ENCODE measurements at places on chromosomes 3 and 15.
A peak's percentile ranks its signal among the peaks of the same experiment; 100 is the strongest.

GRCh38 chr15:22866079-22866478 lies 27.6 kb downstream of the NIPA2 start:
- DNase-seq = no peak

DNA sequence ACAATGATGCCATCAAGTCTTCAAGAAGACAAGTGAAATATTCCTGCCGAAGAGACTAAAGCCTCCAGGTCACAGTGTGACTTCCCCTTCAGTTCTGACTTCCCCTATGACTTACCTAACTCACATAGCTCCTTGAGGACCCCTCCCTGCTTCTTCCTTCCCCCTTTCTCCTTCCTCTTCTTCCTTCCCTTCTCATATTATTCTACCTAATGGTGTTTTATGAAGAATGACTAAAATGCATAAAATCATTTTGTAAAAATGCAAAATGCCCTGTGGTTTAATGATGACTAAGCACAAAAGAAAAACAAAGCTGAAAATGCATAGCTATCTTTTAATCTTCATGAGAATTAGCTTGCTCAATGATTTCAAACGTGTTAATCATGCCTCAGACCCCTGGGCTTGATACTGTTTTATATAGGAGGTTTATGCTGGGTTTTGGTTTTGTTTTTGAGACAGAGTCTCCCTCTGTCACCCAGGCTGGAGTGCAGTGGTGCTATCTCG lies 26.1 kb upstream of the TM4SF4 start:
- no peak for DNase-seq

GRCh38 chr15:48285329-48286214 lies 45.7 kb upstream of the DUT start:
- peak; percentile 14 for DNase-seq

GRCh38 chr15:51092480-51093040 lies 2.1 kb downstream of the TNFAIP8L3 start:
- no peak for DNase-seq

- DNase-seq = no peak
Measured at GRCh38 chr15:94912760-94913159, 681.4 kb downstream of the MCTP2 start.

- no peak for DNase-seq
Measured at GRCh38 chr15:48622237-48622636, 23.3 kb downstream of the FBN1 start.

DNA sequence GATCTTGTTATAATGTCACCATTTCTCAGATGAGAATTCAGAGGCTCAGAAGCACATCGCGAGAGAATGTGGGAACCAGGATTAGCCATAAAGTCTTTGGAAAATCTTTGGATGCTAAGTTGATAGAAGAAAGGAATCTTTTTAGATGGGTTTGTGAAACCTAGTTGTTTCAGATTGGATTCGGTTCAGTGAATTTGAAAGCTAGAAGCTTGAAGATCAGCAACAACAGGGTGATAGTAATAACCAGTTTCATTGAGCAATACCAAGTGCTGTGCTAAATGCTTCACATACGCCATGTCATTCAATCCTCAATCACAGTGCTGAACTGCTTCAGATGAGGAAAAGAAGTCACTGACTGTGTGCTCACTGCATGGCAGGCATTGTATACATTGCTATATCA lies 47.4 kb upstream of the MITF start:
- no peak for DNase-seq

DNA sequence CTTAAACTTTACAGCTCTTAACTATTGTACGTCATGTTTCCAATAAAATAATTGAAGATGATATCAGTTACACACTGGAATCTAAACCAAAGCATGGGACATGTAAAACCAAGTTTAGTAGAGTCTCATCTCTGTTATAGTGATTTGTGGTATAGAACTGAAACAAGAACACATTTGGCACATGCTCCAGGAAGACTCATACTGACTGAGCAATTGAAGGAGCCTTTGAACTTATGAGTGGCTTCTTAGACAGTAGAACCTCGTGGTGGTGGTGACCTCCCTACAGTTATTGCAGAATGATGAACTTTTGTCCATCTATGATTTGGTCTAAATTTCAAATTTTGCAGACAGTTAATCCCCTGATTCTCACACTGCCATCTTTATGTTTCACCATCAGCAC lies 729.7 kb downstream of the ROBO1 start:
- no peak for DNase-seq

GRCh38 chr3:136728918-136729317 lies 23.3 kb downstream of the STAG1 start:
- no peak for DNase-seq

GRCh38 chr3:30253832-30254231 lies 352.6 kb upstream of the TGFBR2 start:
- DNase-seq = no peak

DNA sequence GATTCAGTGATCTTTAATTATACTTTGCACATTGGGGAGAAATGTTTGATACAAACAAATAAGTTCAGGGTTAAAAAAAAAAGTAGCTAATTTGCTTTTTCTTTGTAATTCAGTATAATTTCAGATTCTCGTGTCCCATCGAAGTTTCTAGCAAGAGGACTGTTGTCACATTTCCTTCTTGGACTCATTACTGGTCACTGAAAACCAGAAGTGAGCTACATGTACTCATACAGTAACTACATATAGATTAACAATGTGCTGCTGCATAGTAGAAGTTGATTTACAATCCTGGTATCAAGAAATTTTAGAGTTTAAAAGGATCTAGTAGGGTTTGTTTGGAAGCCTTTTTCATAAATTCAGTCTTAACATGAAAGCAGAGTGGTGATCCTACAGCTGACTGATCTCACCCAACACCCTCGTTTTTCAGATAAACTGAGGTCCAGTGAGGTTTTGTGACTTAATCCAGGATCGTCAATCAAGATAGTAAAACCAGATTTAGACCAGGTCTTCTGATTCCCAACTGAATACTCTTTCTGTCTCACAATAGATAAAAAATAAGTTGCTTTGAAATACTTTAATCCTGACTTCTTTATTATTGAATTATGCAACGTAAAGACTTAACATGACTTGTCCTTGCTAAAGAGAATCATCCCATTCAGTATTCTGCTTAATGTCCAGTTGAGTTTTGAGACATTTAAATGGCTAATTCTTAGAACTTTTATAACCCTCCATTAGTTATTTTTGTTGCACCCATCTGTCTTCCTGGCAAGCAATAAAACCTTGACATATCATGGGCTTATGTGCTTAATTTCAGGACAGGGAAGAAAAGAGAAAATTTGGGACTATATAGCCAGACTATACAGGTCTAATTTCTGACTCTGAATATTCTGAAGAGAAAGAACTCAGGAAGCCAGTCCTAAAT lies 2.8 kb downstream of the SEC62 start:
- no peak for DNase-seq

DNA sequence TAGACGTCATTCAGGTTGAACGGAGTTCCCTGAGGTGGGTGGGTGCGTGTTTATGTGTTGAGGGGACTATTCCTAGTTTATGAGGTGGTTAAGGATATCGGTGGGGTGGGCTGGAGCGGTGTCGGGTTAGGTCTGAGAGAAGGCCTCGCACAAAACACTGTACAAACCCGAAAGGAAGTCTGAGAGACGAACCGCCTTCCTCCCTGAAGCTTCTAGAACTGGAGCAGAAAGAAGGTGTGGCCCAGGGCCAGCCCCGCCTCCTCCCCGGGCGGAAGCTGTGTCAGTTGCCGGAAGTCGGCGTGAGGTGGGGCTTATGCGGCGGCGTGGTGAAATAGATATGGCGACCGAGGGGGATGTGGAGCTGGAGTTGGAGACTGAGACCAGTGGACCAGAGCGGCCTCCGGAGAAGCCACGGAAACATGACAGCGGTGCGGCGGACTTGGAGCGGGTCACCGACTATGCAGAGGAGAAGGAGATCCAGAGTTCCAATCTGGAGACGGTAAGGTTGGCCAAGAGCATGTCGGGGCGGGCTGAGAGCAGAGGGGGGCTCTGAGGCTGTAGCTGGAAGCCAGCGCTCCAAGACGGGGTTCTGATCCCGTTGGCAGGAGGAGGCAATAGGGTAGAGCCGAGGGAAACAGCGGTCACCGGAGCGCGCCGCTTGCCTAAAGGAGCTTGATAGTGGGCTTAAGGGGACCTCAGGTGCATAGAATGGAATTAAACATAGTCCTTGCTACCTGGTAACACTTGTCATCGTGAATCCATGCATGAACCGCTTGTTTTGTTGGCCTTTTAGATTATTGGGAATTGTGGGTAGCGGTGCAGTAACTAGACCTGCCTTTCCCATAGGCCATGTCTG lies at the start of gene HYPK:
Gene HYPK, plus strand, starts transcription at position 314 of the 856 bp plus-strand sequence. Its CDS starts 24 bp downstream, at position 338.
- peak; percentile 76 for DNase-seq

GRCh38 chr3:120170223-120170622 lies 76.0 kb upstream of the GSK3B start:
- DNase-seq = no peak

GRCh38 chr15:79582650-79583049 lies 150.5 kb downstream of the MINAR1 start:
- no peak for DNase-seq

GRCh38 chr3:101204246-101204645 lies 116.1 kb downstream of the IMPG2 start:
- DNase-seq = no peak

DNA sequence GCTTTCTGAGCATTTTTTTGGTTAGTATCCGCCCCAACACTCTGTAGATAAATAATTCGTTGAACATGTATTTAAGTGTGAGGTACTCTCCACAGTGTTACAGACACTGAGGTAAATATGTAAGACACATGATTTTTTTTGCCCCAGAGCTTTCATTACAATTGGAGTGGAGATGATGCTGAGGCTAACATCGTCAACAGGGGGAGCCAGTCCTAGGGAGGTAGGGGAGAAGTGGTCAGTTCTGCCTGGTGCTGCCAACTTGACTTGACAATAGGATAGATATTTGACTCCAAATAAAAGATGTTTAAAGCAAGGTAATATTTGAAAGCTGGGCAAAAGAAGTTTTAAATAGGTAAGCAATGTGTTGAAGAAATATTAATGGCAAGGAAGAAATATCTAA lies 295.7 kb downstream of the UNC13C start:
- DNase-seq = no peak

- no peak for DNase-seq
Measured at GRCh38 chr3:69032142-69032541, 18.7 kb upstream of the EOGT start.

GRCh38 chr15:51731549-51732267 lies 5.7 kb downstream of the LYSMD2 start:
- DNase-seq = no peak

- DNase-seq = no peak
Measured at GRCh38 chr15:83769411-83769999, 115.6 kb downstream of the ADAMTSL3 start.

DNA sequence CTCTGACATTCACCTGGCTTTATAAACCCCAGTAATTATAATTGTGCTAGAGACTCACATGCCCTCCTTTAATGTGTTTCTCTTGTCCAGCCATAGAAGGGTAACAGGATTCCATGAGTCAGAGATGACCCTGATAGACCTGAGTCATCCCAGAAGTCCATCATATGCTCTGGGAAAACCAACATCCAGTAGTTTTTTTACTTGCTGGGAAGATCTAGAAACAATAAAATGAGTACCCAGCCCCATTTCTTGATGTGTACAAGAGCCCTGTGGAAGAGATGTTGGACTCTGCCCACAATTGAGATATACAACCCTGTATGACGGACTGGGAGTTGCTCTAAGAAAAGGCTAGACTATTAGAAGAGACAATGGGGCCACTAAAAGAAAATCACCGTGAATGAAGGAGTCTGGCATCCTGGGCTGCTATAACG lies 22.4 kb upstream of the THUMPD3 start:
- no peak for DNase-seq

- no peak for DNase-seq
Measured at GRCh38 chr15:52228921-52229320, 37.7 kb upstream of the GNB5 start.

DNA sequence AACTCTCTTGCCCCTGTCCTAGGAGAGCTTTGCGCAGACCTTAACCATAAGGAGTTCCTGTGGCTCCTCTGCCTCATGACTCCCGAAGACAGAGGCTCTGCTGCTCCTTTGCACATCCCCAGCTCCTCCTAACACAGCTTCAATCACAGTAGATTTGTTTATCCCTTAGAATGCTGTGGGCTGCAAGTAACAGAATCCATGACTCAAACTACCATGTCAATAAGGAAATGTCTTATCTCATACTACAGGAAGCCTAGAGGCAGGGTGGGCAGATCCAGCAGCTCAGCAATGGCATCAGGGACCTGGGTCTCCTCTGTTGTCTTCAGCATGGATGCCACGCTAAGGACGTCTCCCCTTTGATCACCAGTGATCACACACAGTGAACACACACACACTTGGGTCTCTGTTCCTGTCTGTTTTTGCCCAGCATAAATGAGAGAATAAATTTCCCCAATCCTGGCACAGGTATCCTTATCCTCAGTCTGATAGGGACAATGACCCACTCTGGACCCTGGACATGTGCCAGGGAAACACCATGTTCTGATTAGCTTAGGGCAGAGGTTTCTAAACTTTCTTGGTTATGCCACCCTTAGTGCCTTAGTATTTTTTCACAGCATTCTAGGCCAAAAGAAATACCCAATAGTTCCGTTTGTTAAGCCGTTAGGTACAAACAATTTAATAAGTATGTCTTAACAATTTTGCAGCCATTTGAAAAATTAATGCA lies 46.1 kb upstream of the MRPS22 start:
- DNase-seq = no peak

GRCh38 chr3:138213398-138214085 lies 26.4 kb downstream of the ARMC8 start:
- DNase-seq = no peak

DNA sequence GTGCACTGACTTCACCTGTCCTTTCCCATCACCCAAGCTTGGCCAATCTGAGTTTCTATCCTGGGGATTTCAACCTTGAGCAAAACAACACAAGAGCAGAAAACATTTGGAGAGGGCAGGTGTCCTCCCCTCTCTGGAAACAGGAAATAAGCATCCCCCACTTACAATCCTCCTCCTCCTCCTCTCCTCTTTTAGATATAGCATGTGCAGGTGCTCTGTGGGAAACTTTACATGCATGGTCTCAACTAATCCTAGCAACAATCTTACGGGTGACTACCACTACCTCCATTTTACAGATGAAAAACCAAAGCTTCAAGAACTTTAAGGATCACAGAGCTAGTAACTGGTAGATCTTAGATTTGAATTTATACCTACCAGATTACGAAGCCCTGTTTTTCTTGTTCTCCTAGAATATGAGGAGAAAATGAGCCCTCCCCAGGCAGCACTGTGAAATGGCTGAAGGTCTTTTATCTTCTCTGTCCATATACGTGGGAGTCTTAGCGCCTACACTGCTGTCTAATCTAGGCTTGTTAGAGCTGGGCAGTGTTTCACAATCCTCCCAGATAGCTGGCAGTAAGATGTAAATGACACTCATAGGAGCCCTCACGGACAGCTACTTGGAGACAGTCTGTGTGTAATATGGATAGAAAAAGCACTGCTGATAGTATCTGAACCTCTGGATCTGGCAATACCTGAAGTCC lies 301.2 kb upstream of the PROK2 start:
- DNase-seq = no peak

- DNase-seq = no peak
Measured at GRCh38 chr15:41775651-41776050, 1.4 kb downstream of the MAPKBP1 start.

GRCh38 chr15:66356077-66356358 lies 467 bp downstream of the TIPIN start:
- no peak for DNase-seq
